ENCODE measurements at places on chromosomes 1 and 21. TPM values are rescaled to one million over a fixed set of nuclear protein-coding genes. Genes with fewer than 3 reads are reported as not detected.

DNA sequence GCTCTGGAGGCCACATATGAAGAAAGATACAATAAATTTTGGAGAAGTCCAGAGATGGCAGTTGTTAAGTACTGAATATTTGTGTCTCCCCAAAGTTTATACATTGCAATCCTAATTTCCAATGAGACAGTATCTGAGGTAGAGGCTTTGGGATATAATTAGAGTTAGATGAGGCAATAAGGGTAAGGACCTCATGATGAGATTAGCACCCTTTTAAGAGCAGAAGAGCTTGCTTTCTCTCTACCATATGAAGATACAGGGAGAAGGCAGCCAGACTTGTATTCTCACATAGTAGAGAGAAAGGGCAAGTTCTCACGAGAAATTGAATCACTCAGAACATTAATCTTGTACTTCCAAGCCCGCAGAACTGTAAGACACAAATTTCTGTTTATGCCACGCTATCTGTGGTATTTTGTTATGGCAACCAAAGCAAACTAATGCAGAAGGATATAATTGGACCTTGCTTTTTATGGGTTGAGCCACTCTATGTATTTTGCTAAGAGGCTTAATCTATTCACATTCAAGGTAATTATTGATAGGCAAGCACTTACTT lies 430.1 kb downstream of the KCNT2 start:
- H3K27ac ChIP-seq: no peak overlapping the region
- no peak for DNase-seq
- H3K36me3 ChIP-seq: no peaks in the 10 kb centered on the region

RXRG gene
- total RNA-seq: not detected

DNA sequence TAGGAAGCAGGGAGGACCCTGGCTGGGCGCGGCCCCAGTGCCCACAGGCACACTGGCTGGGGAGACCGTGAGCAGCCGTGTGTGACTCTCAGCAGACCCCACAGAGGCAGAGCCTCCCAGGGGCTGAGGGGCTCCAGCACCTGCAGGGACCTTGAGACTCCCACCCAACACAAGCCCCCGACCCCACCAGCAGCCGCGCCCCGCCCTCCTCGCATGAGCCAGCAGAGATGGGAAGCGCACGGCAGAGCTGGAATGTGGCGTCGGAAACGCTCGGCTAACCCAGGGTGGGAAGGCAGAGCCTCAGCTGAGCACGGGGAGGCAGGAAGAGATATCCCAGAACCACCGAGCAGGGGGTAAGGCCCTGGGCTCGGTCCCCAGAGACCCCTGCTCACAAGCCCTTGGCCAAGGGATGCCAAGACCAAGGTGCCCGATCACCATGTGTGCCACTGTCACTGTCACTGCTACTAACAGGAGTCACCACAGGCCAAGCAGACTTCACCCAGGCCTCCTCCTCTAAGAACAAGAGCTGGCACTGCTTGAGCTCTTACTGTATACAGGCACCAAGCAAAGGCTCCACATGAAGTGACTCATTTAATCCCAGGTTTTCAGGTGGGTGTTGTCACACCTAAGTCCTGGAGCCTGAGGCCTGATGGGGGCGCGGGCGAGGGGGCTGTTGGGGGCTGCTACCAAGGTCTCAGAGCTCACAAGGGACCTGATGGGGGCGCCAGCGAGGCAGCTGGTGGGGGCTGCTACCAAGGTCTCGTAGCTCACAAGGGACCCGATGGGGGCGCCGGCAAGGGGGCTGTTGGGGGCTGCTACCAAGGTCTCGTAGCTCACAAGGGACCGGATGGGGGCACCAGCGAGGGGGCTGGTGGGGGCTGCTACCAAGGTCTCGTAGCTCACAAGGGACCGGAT lies 20.1 kb downstream of the MEGF6 start:
- no peak overlapping the region for H3K4me3 ChIP-seq
- DNase-seq: no peak
- H3K4me1 ChIP-seq: peaks cover 2% of the 10 kb centered on the region
- H3K36me3 ChIP-seq: no peaks in the 10 kb centered on the region
- no peaks in the 10 kb centered on the region for H3K27me3 ChIP-seq

- H3K4me1 ChIP-seq: peaks cover 10% of the 10 kb centered on the region
- no peak for DNase-seq
- no peaks in the 10 kb centered on the region for H3K27me3 ChIP-seq
- peaks cover 16% of the 10 kb centered on the region for H3K36me3 ChIP-seq
Observed at GRCh38 chr1:100512803-100513352, 25.1 kb upstream of the GPR88 start.

UBL4B gene
- not detected for total RNA-seq

DNA sequence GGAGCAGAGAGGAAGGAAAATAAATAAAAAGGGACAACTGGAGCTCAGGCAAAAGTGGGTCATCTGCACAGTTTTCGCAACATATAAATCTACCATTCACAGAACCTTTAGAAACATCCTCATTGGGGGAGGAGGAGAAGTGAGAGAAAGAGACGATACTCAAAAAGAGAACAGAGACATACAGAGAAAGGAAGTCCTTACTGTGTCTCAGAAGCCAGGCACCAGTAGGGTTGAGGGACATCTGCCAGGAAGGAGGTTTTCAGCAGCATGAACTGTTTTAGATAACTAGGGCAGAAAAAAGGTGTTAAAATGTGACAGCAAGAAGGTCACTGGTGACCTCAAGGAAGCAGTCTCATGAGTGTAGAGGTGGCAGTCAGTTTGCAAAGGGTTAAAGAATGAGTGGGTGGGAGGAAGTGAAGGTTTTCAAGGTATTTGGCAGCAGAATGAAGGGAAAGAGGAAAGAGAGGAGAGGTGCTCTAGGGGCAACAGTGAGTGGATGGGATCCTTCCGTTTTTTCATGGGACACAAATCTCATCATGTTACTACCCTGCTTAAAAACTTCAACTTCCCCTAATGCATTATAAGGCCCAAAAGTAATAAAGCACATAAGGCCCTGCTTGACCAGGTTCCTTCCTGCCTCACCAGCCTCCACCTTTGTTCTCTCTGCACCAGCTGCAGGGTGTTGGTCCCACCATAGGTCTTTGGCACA lies 9.5 kb downstream of the JAK1 start:
- no peaks in the 10 kb centered on the region for H3K27me3 ChIP-seq
- no peak overlapping the region for H3K4me3 ChIP-seq
- DNase-seq: no peak
- H3K27ac ChIP-seq: no peak overlapping the region
- peaks cover 42% of the 10 kb centered on the region for H3K4me1 ChIP-seq
- peaks cover 5% of the 10 kb centered on the region for H3K36me3 ChIP-seq

- H3K27me3 ChIP-seq: no peaks in the 10 kb centered on the region
- H3K4me1 ChIP-seq: no peaks in the 10 kb centered on the region
- H3K4me3 ChIP-seq: no peak overlapping the region
- H3K27ac ChIP-seq: no peak overlapping the region
Observed at GRCh38 chr21:28359300-28359699, 633.4 kb downstream of the LTN1 start.

GRCh38 chr1:96340686-96341085 lies 380.9 kb upstream of the PTBP2 start:
- no peaks in the 10 kb centered on the region for H3K36me3 ChIP-seq
- no peak overlapping the region for H3K27ac ChIP-seq

DNA sequence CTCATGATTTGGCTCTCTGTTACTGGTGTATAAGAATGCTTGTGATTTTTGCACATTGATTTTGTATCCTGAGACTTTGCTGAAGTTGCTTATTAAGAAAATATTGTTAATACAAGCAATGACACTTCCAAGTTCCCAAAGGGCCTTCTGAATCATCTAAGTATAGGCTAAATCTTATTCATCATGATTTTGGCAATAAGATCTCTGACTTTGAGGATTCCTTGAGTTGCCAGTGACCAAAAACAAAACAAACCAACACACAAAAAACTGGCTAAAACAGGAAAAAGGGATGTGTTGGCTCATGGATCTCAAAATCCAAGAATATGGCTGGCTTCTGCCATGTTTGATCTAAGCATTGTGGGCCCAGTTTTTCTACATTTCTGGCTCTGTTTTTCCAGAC lies 163.4 kb downstream of the HHIPL2 start:
- H3K4me1 ChIP-seq: no peaks in the 10 kb centered on the region
- no peaks in the 10 kb centered on the region for H3K27me3 ChIP-seq
- no peaks in the 10 kb centered on the region for H3K36me3 ChIP-seq
- no peak overlapping the region for H3K27ac ChIP-seq
- DNase-seq: no peak
